ENCODE measurements at places on chromosomes 1 and 21. TPM values are rescaled to one million over a fixed set of nuclear protein-coding genes. Genes with fewer than 3 reads are reported as not detected.

Gene PROK1
- total RNA-seq: not detected

Gene CA14
- not detected for total RNA-seq

Gene MR1
- 3.7 TPM for total RNA-seq

Gene TMIGD3
- total RNA-seq: not detected

Gene OR2L2
- total RNA-seq: not detected

Gene EXTL1
- total RNA-seq: not detected

Gene C1orf185
- not detected for total RNA-seq

Gene TNFAIP8L2
- 0.35 TPM for total RNA-seq

Gene IFI44L
- total RNA-seq: 4.7 TPM

Gene ACTA1
- not detected for total RNA-seq

Gene PODN
- total RNA-seq: 0.60 TPM

Gene IPP
- 6.5 TPM for total RNA-seq

Gene VANGL1
- 9.2 TPM for total RNA-seq

Gene ATAD3C
- total RNA-seq: 0.20 TPM

Gene SIKE1
- total RNA-seq: 92.9 TPM

Gene SIK1
- total RNA-seq: 1.2 TPM

Gene VCAM1
- total RNA-seq: 37.1 TPM

Gene CELA2A
- total RNA-seq: not detected

Gene RASAL2
- total RNA-seq: 13.5 TPM

Gene FAM72D
- 3.5 TPM for total RNA-seq

Gene WDTC1
- 18.3 TPM for total RNA-seq

Gene ATP1A4
- not detected for total RNA-seq

Gene TMPRSS3
- not detected for total RNA-seq

Gene LORICRIN
- total RNA-seq: not detected

Gene KCNJ9
- total RNA-seq: not detected

Gene TSPAN1
- 0.21 TPM for total RNA-seq

Gene LYSMD1
- total RNA-seq: 5.6 TPM

Gene NECTIN4
- total RNA-seq: 0.53 TPM

Gene LIN28A
- not detected for total RNA-seq

Gene KRTAP21-2
- not detected for total RNA-seq
